ENCODE measurements at places on chromosomes 6 and 20.

- no peak for DNase-seq
Measured at GRCh38 chr6:169428532-169428931, 174.9 kb upstream of the THBS2 start.

GRCh38 chr6:15375018-15375417 is 129.1 kb downstream of the JARID2 start:
- no peak for DNase-seq

- no peak for DNase-seq
Measured at GRCh38 chr20:17943343-17943742, 25.3 kb downstream of the SNX5 start.

GRCh38 chr6:21827425-21828202 is 234.1 kb downstream of the SOX4 start:
- DNase-seq, result no peak

DNA sequence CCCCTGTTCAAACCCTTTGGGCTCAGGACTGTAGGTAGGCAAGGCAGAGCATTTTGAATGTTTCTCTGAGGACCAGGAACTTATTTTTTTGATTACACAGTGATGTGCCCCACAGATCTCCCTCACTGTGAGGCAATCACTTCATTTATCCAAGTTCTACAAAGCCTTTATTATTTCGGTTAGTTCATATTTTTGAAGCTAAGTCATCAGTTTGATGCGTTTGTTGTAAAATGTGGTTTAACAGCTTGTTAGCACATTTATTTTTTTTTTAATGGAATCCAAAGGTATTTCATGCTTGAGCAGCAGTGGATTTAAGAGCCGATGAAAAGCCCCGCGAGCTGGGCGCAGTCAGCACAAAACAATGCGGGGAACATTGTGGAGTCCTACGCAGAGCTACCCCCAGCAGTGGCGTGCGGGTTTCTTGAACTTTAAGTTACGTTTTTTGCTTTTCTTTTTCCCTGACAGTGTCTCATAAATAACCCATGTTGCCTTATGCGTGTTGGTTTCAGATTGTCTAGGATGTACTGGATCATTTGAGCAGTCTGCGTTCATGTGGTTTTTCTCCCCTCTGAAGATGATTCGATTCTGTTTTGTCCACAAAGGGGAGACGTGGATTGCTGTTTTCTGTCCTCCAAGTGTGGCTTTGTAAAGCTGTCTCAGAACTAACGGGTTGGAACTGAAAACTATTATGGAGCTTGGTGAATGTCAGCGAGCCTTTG is 233.6 kb upstream of the BMP2 start:
- DNase-seq, result no peak

DNA sequence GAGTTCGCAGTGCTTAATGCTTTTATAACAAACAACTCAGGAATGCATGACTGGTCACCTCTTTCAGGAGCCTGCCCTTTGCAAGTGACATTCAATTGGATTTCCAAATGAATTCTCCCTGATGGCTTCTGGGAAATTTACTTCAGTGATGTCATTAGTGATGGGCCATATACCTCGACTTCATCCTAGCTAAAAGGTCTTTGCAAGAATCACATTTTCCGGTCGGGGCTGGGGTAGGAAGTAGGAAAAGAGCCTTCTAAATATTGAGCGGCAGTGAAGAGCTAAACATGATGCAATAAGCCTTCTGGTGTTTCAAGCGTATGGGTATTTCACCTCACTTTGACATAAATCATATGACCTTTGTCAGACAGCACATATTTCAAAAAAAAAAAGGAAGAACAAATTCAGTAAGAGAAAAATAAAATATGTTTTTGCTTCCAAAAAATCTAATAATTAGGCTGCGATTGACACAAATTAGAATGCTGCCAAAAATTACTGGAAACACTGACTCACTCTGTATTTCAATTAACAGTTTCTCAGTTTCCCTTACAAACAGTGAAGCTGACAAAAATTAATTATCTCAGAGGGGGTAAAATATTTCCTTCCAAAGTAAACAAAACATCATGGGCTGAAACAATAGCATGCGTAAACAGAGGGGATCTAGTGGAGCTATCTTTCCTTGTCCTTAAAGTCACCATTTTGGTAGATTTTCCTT is 39.8 kb downstream of the ADTRP start:
- DNase-seq, result no peak

All from breast epithelium (tissue), 4 donors.